ENCODE measurements at places on chromosomes 2 and 18.
A peak's percentile ranks its signal among the peaks of the same experiment; 100 is the strongest.

DNA sequence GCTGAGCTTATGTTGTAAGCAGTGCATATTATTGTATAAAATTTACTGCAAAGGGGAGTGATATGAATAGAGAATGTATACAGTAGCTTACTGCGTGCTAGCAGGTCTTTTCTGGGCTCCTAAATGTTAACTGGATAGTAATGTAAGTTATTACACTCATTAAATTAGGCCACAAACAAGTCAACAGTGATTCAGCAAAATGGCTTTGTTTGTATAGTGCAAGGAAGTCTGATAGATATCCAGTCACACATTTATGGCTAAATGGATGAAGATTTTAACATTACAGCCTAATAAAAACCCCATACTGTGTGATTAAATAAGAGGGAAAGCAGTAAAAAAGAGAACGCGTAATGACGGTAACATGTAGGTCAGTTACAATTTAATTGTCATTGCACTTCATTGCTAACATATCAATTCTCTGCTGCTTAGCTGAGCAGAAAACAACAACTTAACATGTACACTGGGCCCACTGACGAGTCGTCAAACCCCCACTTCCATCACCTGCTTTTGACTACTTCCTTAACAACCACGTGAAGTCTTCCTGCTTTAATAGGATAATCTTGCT lies 665.0 kb upstream of the FANCL start:
- DNase-seq: no peak

DNA sequence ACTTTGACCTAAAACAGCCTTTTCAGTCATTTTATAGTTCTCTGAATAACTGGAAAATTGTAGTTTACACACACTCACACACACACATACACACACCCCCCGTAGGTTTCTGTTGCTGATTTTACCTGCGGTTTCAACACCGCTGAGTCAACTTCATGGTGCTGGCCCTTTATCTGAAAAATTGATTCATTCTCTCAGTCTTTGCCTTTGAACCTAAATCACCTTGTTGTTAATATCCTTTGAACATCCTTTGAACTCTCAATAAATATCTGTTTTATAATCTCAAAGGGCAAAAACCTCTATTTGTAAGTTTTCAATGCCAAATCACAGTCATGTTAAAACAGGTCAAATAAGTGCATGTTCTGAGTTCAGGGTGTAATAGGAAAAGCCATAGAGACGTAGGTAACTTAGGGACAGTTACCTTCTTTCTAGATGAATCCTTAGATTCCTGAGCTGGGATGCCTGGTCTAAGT lies 109.0 kb upstream of the BZW1 start:
- DNase-seq: peak; percentile 47

DNA sequence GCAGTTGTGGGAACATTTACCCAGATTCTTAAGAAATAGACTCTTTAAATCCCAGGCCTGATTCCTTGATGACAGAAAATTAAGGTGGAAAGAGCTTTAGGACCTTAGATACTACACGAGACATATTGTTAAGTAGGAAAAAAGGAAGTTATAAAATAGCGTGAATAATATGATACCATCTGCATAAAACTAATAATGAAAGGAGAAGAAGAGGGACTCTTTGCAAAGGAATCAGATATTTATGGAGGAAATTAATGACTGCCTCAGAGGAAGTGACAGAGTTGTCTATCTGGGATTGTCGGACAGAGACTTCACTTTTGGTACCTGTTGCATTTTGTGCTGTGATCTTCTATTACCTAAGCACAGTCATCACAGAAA lies 20.8 kb downstream of the APCDD1 start:
- DNase-seq: no peak

DNA sequence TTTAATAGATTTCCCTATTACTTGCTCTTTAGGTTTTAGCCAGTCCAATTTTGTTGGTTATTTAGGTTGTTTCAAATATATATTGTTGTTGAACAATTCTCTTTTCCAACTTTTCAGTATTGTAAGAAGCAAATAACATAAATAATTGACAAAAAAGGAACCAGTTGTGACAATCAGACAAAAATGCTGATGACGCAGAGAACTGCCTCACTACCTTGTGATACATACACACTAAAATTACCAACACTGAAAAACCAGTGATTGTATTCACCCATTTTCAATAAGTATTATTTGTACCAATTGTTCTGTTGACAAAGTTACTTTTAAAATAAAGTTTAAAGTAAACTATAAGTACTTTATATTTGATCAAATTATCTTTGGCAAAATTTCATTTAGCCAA lies 43.1 kb upstream of the NABP1 start:
- DNase-seq: no peak

- no peak for DNase-seq
Measured at GRCh38 chr2:170038734-170039133, 139.2 kb upstream of the MYO3B start.

DNA sequence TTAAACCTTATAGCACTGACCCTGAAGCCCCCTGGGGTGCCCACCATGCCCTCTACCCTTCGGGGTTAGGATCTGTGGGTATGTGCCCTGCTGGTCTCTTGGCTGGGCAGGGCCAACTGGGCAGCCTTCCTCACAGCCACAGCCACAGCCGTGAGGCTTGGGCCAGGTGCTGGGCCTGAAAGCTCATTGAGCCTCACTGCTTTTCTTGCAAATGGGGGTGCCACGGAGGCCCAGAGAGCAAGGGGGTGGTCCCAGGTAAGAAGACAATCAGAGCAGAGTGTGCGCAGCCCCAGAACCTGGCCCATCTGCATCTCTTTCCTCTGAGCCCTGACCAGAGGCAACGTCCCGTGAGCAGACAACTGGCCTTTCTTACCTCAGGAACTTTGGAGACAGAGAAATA lies 34.7 kb downstream of the KCNF1 start:
- no peak for DNase-seq

GRCh38 chr2:62362561-62362960 lies 143.4 kb downstream of the TMEM17 start:
- no peak for DNase-seq

GRCh38 chr18:77815666-77816338 lies 566.2 kb downstream of the GALR1 start:
- no peak for DNase-seq

- DNase-seq: no peak
Measured at GRCh38 chr2:158692372-158693103, 102.6 kb upstream of the DAPL1 start.

- DNase-seq: no peak
Measured at GRCh38 chr18:46570134-46570533, 86.9 kb downstream of the LOXHD1 start.

DNA sequence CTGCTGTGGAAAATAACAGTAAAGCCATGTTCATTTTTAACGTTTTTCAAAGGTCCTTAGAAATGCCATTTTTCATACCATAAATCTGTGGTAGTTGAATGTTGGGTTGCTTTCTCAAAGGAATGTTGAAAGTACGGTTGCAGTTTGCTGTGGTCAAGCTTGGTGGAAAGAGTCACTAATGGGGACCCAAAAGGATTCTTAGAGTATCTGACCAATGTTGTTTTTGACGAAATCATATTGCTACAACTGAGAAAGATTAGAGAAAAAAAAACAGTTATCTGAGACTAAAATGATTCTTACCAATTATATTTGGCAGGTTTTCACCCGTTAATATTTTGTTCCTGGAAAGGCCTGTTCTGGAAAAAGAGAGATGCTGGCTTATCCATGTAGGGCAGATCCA lies 439.5 kb upstream of the ETAA1 start:
- no peak for DNase-seq

DNA sequence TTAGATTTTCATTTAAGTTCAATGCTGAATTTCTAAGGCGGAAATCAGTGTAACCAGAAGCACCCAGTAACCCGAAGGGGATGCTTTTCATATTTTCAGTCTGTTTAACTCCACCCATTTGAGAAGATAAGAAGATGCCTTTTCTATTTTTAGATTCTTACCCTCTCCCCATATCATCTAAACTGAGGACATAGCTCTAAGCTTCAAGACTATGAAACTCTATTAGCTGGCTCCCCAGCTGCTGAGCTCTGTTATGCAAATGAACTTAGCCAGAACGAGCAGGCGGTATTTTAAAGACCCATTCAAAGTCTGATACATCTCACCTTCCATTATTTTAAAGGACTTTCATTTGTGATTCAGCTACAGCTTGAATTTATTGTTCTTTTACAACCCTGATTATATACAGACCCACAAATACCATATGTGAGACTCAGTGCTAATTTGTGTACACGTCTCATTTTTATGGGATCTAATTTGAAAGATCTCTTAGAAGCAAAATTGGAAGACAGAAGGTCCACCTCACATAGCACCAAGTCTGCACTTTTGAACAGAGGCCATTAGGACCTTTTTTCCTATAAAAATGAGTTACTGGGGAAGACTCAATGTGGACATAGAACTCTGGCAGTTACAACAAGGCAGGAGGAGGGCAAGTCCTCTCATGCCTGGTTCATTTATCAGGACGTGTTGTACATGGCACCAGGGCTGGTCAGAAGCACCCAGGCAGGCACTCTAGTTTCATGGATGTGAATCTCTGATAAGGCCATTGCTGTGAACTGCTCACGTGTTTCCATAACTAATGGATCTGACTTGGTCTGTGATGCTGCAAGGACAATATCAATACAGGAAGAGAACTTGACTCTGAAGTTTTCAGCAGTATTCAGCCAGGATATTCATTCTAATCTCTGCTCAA lies 16.3 kb downstream of the CDC42EP3 start:
- no peak for DNase-seq

GRCh38 chr18:76392349-76392748 lies 102.7 kb downstream of the ZNF516 start:
- no peak for DNase-seq

- DNase-seq: no peak
Measured at GRCh38 chr2:238916176-238916874, 68.4 kb downstream of the TWIST2 start.

- no peak for DNase-seq
Measured at GRCh38 chr2:144426355-144426754, 93.6 kb downstream of the ZEB2 start.

- DNase-seq: no peak
Measured at GRCh38 chr2:216139884-216140283, 30.7 kb downstream of the XRCC5 start.

GRCh38 chr2:15031745-15032240 lies 399.3 kb downstream of the LRATD1 start:
- no peak for DNase-seq

DNA sequence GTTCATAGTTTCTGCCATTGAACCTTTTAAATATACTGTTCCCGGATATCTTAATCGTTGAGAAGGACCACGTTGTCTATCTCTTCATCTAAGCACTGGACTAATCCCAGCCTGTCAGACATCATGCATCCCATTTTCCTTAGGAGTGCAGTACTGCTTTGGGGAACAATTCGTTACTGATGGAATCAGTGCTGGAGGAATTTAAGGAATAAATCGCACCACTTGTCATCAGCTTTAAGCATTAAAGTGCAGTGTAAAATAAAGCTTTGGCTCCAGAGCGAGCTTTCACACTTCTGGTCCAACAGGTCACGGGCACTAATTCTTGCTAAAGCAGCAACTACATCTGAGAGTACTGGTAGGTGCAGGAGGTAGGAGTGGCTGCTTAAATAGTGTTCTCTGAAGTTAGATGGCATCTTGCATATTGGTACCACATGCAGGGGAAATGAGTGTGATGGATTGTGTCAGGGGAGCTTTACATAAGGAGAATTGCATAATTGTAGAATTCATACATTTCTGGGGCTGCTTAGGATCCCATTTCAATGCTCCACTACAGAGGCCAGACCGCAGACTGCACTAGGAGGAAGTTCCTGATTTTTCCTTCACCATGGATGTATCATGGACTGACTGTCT lies 105.7 kb upstream of the RASGRP3 start:
- no peak for DNase-seq

DNA sequence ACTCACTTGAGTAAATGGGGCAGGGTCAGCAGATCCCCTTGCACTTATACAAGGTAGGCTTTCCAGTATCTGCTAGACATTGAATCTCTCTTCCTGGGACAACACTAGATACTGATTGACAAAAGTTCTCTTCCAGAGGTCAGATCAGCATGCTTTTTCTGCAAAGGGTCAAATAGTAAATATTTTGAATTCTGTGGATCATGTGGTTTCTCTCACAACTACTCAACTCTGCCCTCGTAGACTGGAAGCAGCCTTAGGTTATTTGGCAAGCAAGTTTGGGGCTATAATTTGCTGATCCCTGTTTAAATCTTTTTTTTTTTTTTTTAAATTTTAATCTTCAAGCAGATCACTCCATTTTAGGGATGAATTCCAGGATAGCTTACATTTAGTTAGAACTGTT lies 17.4 kb upstream of the NABP1 start:
- DNase-seq: no peak

DNA sequence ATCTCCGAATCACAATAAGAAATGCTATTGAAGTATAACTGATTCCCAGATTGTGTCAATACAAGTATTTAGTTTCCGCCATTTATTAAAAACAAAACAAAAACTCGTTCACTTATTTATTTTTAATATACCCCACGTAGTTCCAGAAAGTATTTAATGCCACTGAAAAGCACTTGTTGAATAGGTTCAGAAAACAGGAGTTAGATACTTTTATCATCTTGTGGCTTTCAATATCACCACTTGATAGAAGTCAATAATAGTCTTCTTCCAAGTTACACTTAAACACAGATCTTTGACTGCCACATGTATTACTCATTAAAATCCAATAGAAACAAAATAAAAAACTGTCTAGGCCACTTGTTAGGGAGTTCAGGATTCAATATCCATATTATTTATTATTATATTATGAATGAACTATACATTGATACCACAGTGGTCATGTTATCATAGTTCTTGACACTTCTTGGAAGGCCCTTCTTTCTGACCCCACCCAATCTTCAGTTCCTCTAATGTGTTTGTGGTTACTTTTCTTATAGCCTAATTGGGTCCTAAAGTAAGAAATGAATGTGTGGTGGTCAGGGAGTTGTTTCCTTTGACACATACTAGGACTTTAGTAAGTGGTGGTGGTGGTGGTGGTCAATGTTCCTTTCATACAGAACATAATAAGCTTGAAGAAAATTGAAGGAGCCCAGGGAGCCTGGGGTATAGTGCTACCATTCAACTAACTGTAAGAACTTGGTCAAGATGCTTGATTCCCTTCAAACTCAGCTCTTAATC lies 221.3 kb upstream of the ITGA4 start:
- DNase-seq: no peak

- no peak for DNase-seq
Measured at GRCh38 chr2:113703386-113704299, 52.8 kb downstream of the SLC35F5 start.

- no peak for DNase-seq
Measured at GRCh38 chr18:46794607-46795006, 37.8 kb upstream of the ST8SIA5 start.

Data from activated T-cell treated with anti-CD3 and anti-CD28 coated beads for 48 hours (primary cell).